SHP77 (cell line): ENCODE measurements at places on chromosomes 1 and 21.

DNA sequence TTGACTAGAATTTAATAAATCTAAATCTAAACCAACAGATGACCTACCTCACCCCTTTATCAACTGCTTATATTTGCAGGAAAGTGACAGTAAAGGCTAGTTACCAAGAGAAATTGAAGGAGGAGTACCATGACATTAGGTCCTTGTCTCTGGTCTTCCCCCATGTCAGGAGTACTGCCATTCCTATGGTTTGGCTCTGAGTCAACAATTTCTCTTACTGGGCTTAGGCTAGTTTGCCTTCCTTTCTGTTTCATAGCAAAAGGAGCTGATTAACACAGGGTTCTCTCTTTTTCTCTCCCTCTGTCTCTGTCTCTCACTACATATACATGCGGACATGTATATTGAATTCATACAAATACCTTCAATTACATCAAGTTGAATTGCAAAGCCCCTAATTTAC lies 579.9 kb downstream of the DPYD start:
- no peak for DNase-seq

DNA sequence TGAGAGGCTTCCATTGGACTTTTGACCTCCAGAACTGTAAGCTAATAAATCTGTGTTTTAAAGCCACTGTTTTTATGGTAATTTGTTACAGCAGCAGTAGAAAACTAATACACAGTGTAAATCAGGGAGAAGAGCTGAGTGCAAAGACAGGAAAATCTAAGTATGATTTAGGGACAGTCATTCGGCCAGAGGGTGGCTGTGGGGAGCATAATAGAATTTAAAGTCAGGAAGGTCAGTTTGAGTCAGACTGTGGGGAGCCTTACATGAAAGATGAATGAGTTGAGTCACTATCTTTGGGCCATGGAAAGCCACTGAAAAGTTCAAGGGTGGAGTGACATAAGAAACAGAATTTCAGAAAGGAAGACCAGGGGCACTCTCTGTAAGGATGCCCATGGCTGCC lies 52.4 kb upstream of the SSX2IP start:
- no peak for DNase-seq

DNA sequence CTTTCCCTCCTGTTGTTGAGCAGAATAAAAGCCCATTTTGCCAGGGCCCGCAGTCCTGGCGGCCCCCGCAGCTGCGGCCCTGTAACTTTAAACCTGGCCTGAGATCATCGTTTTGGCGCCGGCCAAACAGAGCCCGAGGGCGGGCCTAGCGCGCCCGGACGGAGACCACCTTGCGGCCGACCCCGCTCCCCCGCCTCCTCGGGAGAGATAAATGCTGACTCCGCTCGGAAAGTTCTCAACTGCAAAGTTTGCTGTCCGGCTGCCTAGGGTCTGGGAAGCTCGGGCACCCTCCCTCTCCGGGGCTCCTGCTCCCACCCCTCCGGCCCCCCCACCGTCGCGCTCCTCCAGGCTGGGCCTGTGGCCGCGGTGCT lies at the start of gene PDPN:
Gene PDPN, plus strand, starts transcription at position 238 of the 371 bp plus-strand sequence. CDS start 202 bp downstream, outside the sequence.
- DNase-seq: no peak

- DNase-seq: no peak
Observed at GRCh38 chr1:23286401-23286800, 57.7 kb downstream of the HNRNPR start.

- no peak for DNase-seq
Observed at GRCh38 chr1:14543191-14543840, 55.2 kb upstream of the KAZN start.
